ENCODE measurements at places on chromosomes 4 and X. TPM values are rescaled to one million over a fixed set of nuclear protein-coding genes. Genes with fewer than 3 reads are reported as not detected.

KLHL13 gene
- 0.45 TPM for total RNA-seq

GAGE1 gene
- not detected for total RNA-seq

IL13RA2 gene
- total RNA-seq, result not detected

LRIT3 gene
- total RNA-seq, result not detected

GRCh38 chr4:176032454-176032853 is 33.2 kb upstream of the WDR17 start:
- no peak for DNase-seq
- H3K4me3 ChIP-seq, result no peak overlapping the region
- H3K36me3 ChIP-seq, result no peaks in the 10 kb centered on the region
- peaks cover 23% of the 10 kb centered on the region for H3K27me3 ChIP-seq

DNA sequence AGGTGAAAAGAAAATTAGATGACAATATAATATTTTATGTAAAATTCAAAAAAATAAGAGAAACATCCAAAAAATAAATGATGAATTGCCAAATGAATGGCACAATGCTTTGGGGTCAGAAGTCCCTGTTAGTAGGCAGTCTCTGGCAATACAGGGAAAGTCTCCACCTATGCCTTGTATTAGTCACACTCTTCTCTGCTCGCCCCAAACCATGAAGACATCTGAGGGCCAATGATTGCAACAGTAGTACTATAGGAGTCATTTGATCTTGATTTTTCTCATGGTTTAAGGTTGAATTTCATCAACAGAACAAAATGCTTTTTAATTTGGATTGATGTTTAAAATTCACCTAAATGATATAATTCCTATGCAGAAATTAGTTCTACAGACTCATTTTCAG is 3.9 kb upstream of the PRSS12 start:
- peaks cover 8% of the 10 kb centered on the region for H3K27me3 ChIP-seq
- no peak overlapping the region for H3K27ac ChIP-seq
- H3K4me3 ChIP-seq, result no peak overlapping the region
- no peak for DNase-seq

- peaks cover 17% of the 10 kb centered on the region for H3K4me1 ChIP-seq
- DNase-seq, result no peak
- peaks cover 39% of the 10 kb centered on the region for H3K36me3 ChIP-seq
- no peak overlapping the region for H3K4me3 ChIP-seq
Measured at GRCh38 chrX:16848541-16848940, 21.6 kb downstream of the RBBP7 start.

DNA sequence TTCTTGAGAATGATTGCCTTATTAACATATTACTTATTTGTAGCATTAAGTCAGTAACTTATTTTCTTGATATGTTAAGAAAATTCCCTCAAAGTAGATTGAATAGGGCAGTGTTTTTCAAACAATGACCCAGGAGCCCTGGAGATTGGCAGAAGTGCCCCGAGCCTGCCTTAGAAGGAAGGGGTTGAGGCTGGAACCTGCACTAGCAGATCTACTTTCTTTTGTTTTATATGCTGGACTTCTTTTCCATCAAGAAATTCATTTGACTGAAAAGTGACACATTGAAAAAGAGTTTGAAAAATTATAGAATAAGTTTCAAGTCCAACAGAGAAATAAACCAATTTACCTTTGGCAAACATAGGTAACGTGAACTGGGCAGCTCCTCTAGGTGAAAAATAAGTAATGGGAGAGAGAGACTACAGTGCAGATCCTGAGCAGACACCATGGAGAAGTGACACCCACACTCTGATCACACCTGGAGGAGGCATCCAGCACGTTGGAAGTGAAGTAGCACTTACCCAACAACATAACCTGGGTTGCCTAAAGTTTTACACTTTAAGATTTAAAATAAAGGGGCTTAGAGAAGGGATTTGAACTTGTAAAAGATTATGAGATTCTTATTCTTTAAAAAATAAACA is 18.6 kb downstream of the ARSJ start:
- peaks cover 88% of the 10 kb centered on the region for H3K4me1 ChIP-seq
- H3K27me3 ChIP-seq, result no peaks in the 10 kb centered on the region
- DNase-seq, result no peak
- H3K27ac ChIP-seq, result peak overlapping the region; percentile 92

- H3K4me3 ChIP-seq, result peak overlapping the region; percentile 16
- no peaks in the 10 kb centered on the region for H3K36me3 ChIP-seq
- H3K4me1 ChIP-seq, result peaks cover 63% of the 10 kb centered on the region
- DNase-seq, result no peak
Measured at GRCh38 chrX:45775468-45775867, 574.8 kb upstream of the DIPK2B start.
